ENCODE measurements at places on chromosomes 6 and 20.

DNA sequence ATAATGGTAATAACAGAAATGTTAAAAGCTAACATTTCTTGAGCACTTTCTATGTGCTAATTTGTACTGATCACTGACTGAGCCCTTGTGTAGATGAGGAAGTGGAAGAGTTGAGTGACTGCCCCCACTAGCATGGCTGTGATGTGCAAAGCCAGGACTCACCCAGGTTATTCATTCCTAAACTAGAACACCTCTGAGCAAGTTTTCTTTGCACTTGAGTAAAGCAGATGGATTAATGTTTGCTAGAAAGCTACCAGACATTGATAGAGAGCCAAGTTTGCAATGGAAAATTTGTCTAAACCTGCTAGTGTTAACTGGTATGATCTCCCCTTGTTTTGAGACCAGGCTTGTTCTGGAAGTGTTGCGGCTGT lies 467.4 kb upstream of the PLCB4 start:
- DNase-seq, result no peak

- no peak for DNase-seq
Measured at GRCh38 chr6:33321227-33321626, 3.7 kb upstream of the ZBTB22 start.

DNA sequence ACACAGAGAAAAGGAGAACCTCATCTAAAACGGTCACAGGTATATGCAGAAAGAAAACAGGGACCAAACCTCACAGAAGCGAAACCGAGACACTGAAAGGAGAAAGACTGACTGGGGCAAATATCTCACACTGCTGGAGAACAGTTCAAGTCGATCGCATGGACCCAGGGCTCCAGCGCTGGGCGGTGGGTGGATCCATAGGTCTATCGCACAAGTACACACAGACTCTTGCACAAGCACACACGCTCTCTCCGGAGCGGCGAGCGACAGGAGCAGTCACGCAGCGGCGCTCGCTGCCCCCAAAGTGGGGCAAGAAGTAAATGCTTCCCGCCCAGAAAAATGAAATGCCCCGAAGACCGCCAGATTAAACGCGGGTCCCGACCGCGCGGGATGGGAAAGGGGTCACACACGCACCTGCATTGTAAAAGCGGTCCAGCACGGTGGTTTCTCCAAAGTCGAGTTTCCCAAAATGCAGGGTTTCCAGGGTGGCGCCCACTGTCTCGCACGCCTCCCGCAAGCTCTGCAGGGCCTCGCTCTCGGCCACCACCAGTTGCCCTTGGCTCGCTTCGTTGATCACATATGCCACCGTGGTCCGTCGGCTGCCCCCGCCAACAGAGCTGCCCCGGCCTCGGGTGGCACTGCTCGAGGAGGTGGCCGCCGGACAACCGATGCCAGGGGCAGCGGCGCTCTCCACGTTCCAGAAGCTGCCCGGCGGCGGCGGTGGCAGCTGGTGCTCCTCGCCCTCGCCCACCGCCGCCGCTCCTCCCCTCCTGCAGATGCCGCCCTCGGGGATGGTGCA lies 782 bp downstream of the MAP3K5 start:
- DNase-seq, result peak; percentile 45

GRCh38 chr20:48406498-48406897 lies 421.3 kb downstream of the PREX1 start:
- DNase-seq, result no peak

- DNase-seq, result no peak
Measured at GRCh38 chr20:55919956-55920355, 85.4 kb downstream of the CBLN4 start.

DNA sequence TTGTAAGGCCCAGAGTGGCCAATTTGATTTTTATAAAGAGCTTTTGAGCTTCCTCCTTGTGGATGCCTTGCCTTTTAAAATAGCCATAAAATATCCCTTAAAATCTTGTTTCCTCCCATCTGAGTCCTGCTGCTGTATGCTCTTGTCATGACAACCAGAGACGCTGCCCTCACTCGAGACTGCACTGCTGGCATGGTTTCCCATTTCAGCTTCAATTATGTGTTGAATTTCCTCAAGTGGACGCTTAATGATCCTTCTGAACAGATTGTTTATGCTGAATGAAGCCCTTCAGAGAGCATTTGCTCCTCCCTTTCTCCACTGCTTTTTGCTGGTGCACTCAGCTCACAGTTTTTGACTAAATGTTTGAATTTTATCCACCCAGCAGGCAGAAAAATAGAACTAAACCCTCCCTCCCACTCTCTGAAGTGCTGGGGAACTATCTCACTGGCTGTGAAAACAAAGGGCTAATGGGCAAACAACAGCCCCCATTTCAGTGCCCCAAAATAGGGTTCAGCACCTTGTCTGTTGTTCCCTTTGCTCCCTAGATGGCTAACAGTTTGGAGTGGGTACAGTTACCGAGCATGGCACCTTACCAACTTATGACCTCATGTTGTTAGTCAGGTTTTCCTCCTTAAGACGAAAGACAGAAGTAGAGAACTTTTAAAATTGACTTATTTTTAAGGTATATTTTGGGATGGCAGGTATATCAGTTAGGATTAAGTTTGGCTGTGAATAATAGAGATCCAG lies 45.5 kb upstream of the RNF8 start:
- DNase-seq, result no peak

DNA sequence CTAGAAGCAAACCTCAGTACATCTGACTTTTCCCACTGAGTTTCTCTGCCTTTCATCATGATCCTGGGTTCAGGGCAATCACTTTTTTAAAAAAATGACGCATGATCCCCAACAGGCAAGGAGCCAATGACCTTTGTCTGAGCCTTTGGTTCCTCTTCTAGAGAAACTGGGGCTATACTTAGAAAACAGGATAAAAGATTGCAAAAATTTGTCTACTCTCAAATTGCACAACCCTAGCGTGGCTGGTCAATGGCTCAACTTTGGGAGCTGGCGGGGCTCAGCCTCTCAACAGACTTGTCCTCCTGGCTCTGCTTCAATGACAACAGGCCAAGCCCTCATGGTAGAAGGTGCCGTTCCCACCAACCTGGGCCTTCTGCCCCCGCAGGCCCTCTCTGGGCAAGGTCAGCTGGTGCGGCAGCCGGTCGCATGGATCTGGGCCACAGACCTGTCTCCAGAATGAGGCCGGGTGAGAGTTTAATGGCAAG lies 48.7 kb downstream of the PDYN start:
- no peak for DNase-seq

DNA sequence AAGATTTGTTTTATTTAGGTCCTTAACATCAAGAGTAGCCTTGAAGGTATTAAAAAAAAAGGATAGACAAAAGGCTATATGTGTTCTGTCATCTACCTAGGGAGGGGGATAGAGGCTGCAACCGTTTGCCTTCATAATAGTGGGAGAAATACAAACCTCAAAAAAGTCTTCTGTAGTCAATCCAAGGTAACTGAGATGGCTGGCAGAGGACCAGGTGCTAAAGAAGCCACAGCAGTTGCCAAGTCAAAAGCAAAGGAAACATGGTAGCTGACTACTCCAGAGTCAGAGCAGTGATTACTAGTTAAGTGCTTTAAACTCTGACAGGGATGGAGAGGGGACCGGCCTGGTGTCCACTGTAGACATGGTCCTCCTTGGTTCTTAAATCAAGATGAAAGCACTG lies 249.4 kb downstream of the PTPRK start:
- DNase-seq, result no peak

- DNase-seq, result no peak
Measured at GRCh38 chr6:137145421-137145820, 28.0 kb downstream of the IL22RA2 start.

GRCh38 chr20:50850721-50851286 lies 55.9 kb downstream of the BCAS4 start:
- DNase-seq, result no peak

GRCh38 chr20:62203378-62204030 lies 16.6 kb downstream of the HRH3 start:
- DNase-seq, result no peak

DNA sequence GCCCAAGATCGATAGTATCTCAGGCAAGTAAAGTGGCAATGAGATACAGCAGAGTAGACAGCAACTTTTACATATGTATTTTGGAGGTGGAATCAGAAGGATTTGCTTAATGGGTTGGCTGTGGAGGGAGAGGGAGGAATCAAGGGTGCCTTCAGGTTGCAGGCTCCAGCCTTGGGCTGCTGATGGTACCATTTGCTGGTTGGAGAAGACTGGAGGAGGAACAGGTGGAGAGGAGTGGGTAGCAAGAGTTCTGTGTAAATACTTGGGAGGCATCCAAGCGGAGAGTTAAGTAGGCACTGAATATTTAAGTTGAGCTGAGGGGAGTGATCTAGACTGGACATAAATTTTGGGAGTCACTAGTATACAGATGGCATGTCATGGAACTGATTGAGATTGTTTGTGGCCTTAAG lies 5.2 kb downstream of the BICRAL start:
- no peak for DNase-seq

DNA sequence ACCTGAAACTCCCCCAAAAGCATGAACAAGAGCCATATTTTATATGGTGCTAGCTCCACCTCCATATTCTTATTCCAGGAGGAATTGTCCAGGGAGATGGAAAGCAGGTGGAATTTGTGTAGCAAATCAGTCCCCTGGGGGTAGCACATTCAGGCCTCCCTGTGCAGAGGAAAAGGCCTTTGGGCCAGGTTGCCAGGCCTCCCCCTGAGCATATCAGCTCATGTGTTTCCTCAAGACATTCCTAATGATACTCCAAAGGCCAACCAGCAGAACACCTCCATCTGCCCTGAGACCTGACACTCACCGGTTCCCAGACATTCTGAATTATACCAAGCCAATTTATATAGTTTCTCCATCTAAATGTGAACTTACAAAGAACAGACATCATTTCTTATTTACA lies 2.6 kb upstream of the BANF2 start:
- no peak for DNase-seq

DNA sequence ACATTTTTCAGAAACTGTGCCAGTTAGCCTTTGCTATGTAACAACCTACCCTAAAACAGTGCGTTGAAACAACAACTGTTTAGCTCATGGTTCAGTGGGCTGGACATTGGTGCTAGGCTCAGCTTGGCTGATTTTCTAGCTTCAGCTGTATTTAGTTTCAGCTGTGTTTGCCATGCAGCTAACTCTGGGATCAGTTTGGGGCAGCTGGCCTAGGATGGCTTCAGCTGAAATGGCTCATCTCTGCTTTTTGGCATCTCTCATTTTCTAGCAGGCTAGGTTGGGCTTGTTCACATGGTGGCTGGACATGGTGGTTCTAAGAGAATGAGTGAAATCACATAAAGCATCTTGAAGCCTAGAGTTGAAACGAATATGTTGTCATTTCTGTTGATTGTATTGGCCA lies 464.2 kb downstream of the QKI start:
- DNase-seq, result no peak

- DNase-seq, result no peak
Measured at GRCh38 chr6:24385536-24386269, 17.0 kb upstream of the MRS2 start.

DNA sequence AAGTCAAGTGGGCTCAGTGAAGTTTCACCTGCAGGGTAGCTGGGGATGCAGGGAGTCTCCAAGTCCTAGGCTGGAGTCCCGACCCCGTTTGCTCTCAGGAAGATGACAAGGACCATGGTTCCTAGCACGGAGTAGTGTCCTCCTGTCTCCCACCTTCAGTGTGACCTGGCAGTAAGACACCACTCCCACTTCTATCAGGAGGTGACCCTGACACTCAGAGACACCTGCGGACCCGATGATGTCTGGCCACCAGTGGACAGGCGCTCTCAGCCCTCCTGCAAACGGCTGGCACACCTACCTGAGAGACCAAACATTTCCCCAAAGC lies 1.1 kb downstream of the SOD2 start:
- DNase-seq, result no peak

GRCh38 chr6:38708496-38708895 lies 5.6 kb upstream of the GLO1 start:
- no peak for DNase-seq

GRCh38 chr6:106804346-106805335 lies 169.9 kb downstream of the CD24 start:
- no peak for DNase-seq

DNA sequence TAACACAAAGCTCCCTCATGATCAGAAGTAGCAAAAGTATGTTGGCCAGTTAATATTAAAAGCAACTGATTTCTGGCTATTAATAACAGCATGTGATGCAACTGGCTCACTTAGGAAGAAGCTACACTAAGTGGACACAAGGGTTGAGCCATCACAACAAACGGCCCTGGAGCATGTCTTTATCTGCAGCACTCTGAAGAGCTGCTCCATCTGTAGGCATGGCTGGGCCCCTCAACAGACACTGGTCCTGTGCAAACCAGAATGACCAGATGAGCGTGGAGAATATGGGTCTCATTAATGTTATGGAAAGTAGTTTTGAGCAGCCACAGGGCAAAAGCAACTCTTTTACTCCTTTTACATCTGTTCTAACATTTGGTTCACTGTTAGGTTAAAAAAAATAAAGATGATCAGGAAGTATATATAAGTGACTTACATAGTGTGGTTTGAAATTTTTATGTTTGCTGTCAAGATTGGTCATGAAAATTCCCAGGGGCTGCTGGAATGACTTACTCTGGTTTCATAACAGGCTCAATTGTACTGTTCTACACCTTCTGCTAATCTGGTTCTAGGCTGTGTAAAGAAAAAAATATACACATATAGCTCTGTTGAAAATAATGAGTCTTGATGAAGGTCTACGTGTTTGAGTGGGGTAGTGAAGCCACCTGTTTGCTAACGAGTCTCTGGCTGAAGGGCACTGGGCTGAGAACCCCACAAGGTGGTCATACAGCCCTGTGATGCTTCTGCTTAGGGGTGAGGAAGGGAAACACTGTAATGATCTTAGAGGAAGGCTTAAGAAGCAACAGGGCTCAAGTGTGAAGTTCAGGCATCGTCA lies 58.1 kb downstream of the INSM1 start:
- no peak for DNase-seq

DNA sequence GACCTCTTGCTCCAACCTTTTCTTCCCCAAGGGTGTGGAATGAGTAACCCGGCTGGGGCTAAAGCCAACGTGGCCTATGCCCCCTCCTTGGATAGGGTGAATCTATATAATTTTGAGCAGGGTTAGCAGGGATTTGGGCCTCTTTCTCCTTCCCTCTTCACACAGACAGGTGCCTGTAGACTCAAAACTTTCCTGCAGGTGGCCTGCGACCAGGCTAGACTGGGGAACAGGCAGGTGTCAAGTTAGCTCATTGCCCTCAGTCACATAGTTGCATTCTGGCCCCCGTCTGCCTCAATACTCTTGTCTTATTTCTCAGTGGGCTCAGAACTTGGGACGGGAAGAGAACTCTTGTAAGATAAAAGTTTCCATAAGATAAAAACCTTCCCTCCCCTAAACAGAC lies 243.0 kb downstream of the ATXN1 start:
- DNase-seq, result no peak

DNA sequence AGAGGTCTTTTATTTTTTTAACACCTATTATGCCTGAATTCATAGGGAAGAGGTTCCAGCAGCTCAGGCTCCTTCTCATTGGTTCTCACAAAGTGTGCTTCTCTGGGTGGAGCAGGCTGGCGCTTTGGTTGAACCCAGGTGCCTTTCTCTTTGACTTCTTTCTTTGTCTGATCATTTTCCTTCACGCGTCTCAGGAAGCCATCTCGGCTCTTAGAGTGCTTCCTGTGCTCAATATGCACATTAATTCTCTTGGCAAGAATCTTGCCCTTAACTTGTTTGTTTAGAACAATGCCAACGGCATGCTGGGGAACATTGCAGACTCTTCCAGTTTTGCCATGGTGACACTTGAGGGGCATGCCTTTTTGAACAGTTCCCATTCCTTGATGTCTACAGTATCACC lies 44.2 kb upstream of the RNF24 start:
- DNase-seq, result no peak

- no peak for DNase-seq
Measured at GRCh38 chr6:148770408-148771211, 23.8 kb downstream of the UST start.

All from stimulated activated CD4-positive, alpha-beta T cell treated with anti-CD3 and anti-CD28 coated beads, Interleukin-4, amount 100 ng/mL, for 1 hour (primary cell).